IMR-90 (cell line): ENCODE measurements at places on chromosomes 3 and 15. TPM values are rescaled to one million over a fixed set of nuclear protein-coding genes. Genes with fewer than 3 reads are reported as not detected.

The NEK11 gene
- total RNA-seq, result 1.6 and 1.9 TPM in 2 replicates

The KLHL40 gene
- total RNA-seq, result not detected in 2 replicates

The GRAMD1C gene
- 5.0 and 9.4 TPM in 2 replicates for total RNA-seq

- no peaks in the 10 kb centered on the region for H3K4me1 ChIP-seq
- no peaks in the 10 kb centered on the region for H3K36me3 ChIP-seq
- H3K27ac ChIP-seq, result no peak overlapping the region
- DNase-seq, result peak; percentile 6
- no peak overlapping the region for H3K4me3 ChIP-seq
These were observed 25.3 kb downstream of the ADGRG7 start for GRCh38 chr3:100634493-100635272.

GRCh38 chr3:58403513-58404109 lies 30.0 kb downstream of the PDHB start:
- peaks cover 2% of the 10 kb centered on the region; the same call in 1 of the 2 replicates for H3K4me1 ChIP-seq
- no peaks in the 10 kb centered on the region for H3K27me3 ChIP-seq
- H3K36me3 ChIP-seq, result peaks cover 33% of the 10 kb centered on the region
- no peak overlapping the region for H3K4me3 ChIP-seq

DNA sequence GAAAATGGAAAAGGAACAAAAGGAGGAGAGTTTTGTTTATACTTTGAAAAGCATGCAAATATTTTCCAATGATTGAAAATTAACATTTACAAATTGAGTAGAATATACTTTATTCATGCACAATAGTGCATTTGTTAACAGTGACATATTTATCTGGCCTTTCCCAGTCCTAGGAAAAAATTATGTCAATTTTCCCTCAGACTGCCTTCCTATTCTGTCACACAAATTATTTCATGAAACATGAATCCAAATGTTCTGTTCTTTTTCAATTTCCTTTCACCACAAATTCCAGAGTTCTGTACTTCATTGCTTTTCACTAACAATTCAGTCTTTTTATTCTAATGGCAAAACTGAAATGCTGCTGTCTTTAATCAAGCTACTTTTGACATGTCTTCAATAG lies 945.1 kb downstream of the ROBO1 start:
- H3K27ac ChIP-seq, result no peak overlapping the region
- no peaks in the 10 kb centered on the region for H3K27me3 ChIP-seq
- peaks cover 4% of the 10 kb centered on the region; the same call in 1 of the 2 replicates for H3K36me3 ChIP-seq
- no peak for DNase-seq

DNA sequence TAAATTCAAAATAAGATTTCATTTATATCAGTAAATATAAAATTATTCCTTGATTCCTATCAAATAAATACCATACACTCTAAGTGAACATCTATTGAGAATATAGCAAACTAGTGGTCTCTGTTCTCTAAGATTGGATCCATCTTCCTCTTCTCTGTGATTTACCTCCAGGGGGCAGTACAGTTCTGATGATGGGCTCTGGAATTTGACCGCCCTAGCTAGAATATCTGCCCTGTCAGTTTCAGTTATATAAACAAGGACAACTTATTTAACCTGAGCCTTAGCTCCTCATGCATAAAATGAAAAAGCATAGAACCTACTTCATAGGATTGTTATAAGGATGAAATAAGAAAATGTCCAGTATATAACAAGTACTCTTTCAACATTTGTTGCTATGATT lies 171.1 kb upstream of the CCDC54 start:
- no peaks in the 10 kb centered on the region for H3K36me3 ChIP-seq
- peaks cover 18% of the 10 kb centered on the region for H3K4me1 ChIP-seq

- peaks cover 4% of the 10 kb centered on the region for H3K36me3 ChIP-seq
- peak overlapping the region; percentile 76 for H3K27ac ChIP-seq
- H3K4me3 ChIP-seq, result peak overlapping the region; percentile 12; the same call in 1 of the 2 replicates
- no peaks in the 10 kb centered on the region for H3K27me3 ChIP-seq
- H3K4me1 ChIP-seq, result peaks cover 17% of the 10 kb centered on the region
These were observed 1.1 kb upstream of the CDV3 start for GRCh38 chr3:133572158-133573053.

- no peak overlapping the region for H3K27ac ChIP-seq
- no peak for DNase-seq
- H3K4me3 ChIP-seq, result no peak overlapping the region
- no peaks in the 10 kb centered on the region for H3K36me3 ChIP-seq
- no peaks in the 10 kb centered on the region for H3K27me3 ChIP-seq
These were observed 86.6 kb downstream of the HMG20A start for GRCh38 chr15:77507143-77507897.

DNA sequence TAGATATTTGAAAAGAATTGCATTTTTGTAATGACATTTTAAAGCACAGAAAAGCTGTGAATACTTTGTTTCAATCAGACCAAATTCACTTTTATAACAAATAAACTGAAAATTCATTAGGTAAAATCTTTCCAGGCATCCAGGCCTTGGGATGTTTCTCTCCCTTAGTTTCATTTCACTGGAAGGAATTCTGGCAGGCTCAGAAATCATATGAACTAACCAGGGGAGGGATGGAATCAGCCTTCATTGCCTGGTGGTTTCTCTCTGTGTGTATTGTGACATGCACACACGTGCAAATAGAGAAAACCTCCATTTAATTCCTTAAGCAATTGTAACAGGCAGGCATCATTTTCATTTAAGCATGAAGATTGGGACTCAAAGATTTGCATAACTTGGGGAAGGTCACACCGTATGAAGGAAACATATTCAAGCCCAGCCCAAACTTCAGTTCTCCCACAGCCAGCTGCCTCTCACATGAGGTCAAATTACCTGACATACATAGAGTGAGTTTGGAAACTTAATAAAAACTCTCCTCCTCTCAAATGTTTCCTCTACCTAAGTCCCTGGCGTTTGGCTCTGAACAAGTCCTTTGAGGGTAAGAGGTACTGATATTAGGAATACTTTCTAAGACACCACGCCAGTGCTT lies 376.1 kb upstream of the MCTP2 start:
- H3K27me3 ChIP-seq, result no peaks in the 10 kb centered on the region
- no peak overlapping the region for H3K27ac ChIP-seq
- H3K4me3 ChIP-seq, result no peak overlapping the region
- no peak for DNase-seq
- no peaks in the 10 kb centered on the region for H3K36me3 ChIP-seq

DNA sequence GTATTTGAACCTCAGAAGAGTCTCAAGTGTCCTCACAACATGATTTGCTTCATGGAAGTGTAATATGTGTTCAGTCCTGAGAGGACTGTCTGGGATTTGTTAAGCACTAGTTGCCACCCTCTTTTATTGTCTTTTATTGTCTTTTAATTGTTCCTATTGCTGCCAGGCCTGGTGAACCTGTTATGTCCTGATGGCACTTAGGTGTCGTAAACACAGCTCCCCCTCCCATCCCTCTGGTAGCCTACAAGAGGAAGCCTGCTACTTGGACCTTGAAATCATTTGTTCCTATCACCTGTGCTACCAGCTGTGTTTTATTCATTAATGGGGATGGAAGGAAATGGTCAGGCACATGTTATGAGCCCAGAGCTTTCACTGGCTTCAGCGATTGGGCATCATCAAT lies 19.3 kb downstream of the CCNB2 start:
- DNase-seq, result no peak
- H3K4me3 ChIP-seq, result no peak overlapping the region
- H3K36me3 ChIP-seq, result peaks cover 8% of the 10 kb centered on the region
- H3K4me1 ChIP-seq, result no peaks in the 10 kb centered on the region

DNA sequence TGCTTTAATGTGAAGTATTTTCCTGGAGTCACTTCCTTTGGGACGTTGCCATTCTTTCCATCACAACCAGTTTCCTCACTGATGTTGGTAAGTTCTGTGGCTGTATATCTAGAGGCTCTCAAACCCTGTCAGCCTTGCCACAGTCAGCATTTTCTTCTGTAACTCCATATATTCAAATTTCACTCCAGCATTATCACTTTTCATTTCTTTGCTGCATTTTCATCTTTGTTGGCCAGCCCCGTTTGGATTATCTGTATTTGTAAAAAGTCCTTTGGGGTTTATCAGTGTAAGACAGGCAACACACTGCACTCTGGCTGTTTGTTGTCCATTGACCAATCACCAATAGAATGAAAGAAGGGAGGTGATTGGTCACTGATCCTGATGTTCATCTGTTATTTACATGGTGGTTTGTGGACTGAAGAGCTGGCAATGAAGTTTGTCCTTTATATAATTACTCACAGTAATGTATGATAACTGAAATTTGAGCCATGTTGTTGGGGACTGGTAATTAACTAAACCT lies 20.3 kb downstream of the GMPS start:
- H3K27me3 ChIP-seq, result no peaks in the 10 kb centered on the region
- peak; percentile 53 for DNase-seq
- H3K27ac ChIP-seq, result no peak overlapping the region
- H3K4me3 ChIP-seq, result no peak overlapping the region
- peaks cover 7% of the 10 kb centered on the region for H3K36me3 ChIP-seq
- peaks cover 6% of the 10 kb centered on the region for H3K4me1 ChIP-seq
